HT1080 (cell line): ENCODE measurements at places on chromosomes 6 and 20. TPM values are rescaled to one million over a fixed set of nuclear protein-coding genes. Genes with fewer than 3 reads are reported as not detected.

Gene F13A1
- total RNA-seq = not detected in 2 replicates

Gene EPHA7
- total RNA-seq = 0.03 TPM in 1 of 2 replicates, not detected in the other

Gene SIRPB1
- total RNA-seq = 0.16 and 1.0 TPM in 2 replicates

Gene ZNF322
- total RNA-seq = 11.0 and 11.8 TPM in 2 replicates

Gene C6orf15
- total RNA-seq = not detected in 2 replicates

Gene GTSF1L
- total RNA-seq = not detected in 2 replicates

GRCh38 chr20:44997171-44997570 lies 30.9 kb downstream of the STK4 start:
- DNase-seq = no peak

DNA sequence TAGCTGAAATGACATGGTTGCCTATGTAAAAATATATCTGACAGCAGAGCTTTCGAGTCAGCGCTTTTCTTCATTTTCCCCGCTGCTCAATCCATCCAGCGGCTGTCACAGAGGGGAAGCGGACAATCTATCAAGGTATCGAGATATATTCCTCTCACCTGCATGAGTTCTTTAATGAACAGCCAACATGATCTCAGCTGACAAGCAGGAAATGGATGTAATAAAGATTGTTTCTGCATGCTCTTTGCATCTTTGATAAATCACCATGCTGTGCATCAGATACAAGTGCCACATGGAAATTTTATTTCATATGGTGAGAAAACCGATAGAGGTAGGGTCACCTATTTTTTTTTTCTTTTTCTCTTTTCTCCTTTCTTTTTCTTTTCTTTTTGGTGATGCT lies 602.3 kb upstream of the MMS22L start:
- DNase-seq = no peak

DNA sequence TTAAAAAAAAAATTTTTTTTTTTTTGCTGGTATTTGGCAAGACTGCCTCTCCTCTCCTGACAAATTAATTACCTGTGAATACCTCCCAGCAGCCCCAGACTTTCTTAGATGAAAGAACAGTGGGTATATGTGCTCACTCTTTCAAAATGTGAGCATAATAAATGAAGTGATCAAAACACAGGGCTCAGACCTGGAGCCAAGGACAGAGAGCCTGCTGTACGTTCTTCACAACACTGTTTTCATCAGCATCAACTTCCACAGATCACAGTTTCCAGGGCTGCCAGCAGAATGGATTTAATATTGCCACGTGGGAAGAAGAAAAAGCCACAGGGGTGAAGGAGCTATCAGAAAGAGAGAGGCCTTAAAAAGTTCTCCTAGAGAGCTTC lies 25.3 kb upstream of the NRSN1 start:
- no peak for DNase-seq

- DNase-seq = no peak
Measured at GRCh38 chr6:3329393-3330051, 70.8 kb downstream of the PSMG4 start.

GRCh38 chr6:74939151-74939708 lies 266.6 kb downstream of the COL12A1 start:
- DNase-seq = no peak

DNA sequence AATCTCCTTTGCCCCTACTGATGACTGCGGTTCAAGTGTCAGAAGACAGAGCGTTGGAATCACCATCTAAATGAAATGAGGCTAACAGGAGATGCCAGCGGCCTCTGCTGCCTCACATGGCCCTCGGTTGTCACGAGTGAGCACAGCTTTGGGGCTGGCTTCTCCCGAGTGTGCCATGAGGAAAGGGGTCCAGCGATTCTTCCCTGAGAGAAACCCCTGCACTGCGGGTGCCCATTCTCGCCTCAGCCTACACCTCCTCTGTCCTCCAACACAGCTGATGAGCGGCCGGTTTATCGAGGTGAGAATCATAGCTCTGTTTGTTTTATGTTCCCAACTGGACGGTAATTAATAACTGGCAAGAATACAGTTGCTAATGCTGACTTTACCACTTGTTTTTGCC lies 144.7 kb upstream of the RPS6KA2 start:
- DNase-seq = no peak

GRCh38 chr6:83038246-83038645 lies 27.4 kb downstream of the UBE3D start:
- no peak for DNase-seq

GRCh38 chr20:20734475-20734948 lies 22.1 kb upstream of the RALGAPA2 start:
- DNase-seq = no peak

DNA sequence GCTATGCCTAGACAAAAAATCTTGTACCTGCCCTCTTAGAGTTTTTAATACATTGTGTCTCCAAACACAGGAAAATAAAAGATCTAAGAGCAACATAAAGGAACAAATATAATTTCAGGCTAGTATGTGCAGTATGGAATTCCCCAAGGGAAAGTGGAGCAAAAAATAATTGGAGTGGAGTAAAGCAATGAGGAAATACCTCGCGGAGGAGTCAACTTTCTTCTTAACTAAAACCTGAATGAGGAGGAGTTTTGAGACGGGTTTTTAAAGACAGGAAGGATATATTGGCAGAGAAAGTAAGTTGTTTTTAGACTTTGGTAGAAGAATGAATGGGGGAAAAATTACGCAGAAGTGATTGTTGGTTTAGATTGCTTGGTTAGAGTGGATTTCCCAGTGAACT lies 14.0 kb downstream of the HIVEP1 start:
- no peak for DNase-seq

DNA sequence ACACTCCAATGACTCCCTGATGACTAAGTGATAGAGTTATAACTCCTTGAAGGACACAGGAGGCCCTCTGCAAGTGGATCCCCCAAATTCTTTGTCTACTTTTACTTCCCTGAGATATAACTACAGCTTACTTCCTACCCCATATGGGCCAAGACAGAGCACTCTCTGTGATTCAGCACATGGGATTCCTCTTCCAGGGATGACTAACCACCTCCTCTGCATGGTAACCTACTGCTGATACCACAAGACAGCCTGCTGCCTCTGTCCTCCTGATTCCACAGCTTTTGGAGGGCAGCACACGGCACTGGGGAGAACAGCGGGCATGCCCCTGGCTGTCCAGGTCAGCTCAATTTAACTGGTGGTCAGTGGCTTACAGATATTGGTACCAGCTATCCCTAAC lies 675.7 kb upstream of the AGPAT4 start:
- peak; percentile 74 for DNase-seq

DNA sequence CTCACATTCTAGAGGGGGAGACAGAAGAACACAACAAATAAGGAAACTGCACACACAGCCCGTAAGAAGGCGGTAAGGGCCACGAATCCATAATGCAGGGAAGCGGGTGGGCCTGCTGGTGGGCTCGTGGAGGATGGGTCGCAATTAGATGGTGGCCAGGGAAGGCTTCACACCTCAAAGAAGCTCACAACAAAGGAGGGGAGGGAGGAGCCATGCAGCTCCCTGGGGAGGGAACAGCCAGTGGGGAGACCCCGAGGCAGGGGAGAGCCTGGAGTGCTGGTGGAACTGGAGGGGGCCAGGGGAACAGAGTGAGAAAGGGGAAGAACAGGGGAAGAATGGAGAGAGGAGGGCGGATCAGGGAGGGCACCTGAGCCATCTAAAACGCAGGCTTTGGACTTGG lies 13.4 kb downstream of the SRC start:
- no peak for DNase-seq

DNA sequence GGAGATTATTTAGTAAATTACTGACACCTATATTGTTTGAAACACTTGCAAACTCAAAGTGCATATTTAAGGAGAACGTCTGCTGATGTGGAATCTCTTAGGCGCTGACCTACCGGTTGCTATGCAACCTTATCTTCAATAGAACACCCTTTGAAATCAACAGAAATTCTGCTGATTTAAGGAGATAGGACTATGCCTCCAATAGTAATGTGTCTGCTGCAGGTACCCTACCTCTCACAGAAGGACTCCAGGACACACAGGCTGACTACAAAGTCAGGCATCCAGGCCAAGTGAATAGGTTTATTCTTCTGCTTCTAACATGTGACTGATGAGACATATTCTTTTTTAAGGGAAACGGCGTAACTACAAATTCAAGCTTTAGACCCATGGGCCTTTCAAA lies 311.7 kb downstream of the CBLN4 start:
- peak; percentile 16 for DNase-seq

DNA sequence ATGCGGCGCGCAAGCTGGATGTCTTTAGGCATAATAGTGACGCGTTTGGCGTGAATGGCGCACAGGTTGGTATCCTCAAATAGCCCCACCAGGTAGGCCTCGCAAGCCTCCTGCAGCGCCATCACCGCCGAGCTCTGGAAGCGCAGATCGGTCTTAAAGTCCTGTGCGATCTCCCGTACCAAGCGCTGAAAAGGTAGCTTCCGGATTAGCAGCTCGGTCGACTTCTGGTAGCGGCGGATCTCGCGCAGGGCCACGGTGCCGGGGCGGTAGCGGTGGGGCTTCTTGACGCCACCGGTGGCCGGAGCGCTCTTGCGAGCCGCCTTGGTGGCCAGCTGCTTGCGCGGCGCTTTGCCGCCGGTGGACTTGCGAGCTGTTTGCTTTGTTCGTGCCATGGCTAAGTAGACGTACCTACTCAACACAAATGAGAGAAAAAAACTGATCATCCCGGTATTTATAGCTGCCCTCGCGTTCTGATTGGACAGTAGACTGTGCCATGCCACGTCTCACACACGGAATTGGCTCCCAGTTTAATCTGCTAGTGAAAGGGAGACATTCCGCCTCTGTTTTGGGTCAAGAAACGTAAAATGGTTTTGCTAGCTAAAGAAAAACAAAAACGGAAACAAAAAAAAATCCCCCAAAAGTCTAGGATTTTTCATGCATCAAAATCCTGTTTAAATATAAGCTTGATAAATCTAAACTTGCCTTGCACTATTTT lies 40.1 kb downstream of the OR2B2 start:
- DNase-seq = no peak

GRCh38 chr20:33697129-33697528 lies 10.9 kb upstream of the E2F1 start:
- no peak for DNase-seq

DNA sequence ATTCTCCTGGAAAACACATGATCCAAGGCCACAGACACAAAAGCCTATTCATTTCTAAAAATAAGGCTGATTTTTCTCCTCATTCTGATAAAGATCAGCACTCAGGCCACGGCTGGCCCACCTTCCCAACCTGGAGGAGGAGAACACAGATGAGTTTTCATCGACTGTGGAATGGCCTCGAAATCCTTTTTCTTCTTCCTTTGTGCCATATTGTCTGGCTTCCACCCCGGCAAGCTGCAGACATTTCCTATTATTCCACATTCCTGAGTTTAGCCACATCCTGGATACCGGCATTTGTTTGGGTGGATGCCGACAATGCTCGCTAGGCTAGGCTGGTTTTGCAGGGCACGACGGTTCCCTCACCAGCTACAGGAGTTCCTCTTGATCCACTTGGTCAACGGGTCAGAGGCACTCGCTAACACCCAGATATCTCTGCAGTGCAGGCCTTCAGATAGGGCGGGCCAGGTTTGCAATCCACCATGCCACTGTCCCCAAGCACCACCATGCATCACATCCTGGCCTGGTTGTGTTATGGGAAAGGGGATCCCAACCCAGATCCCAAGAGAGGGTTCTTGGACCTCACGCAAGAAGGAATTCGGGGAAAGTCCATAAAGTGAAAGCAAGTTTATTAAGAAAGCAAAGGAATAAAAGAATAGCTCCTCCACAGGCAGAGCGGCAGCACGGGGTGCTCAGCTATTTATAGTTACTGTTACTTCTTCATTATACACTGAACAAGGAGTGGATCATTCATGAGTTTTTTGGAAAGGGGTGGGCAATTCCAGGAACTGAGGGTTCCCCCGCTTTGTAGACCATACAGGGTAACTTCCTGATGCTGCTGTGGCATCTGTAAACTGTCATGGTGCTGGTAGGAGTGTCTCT lies 4.2 kb upstream of the CTSZ start:
- peak; percentile 89 for DNase-seq

DNA sequence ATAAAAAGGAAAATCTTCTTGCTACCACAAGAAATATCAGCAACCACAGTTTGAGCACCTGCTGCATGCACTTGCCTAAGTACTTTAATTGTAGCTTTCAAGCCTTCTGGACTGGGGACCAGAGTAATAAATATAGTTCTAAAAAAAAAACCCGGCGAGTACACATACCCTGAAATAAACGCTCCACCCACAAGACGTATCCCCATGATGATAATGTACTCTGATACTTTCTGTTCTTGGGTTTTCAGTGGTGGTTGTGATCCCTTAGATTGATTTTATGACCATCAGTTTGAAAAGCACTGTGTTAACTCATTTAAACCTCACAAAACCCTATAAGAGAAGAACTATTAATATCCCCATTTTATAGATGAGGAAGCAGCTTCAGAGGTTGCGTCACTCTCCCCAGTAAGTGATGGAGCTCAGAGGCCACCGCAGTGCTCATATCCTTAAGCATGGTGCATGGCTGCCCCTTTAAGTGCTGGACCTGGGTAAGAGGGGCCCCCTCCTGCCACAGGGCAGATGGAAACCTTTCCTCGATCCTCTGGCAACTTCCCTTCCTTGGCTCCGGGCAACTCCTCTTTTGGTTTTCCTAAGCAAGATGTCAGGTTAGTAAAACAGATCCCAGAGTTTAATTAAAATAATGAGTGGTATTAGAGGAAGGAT lies 67.3 kb downstream of the KCNB1 start:
- DNase-seq = no peak

DNA sequence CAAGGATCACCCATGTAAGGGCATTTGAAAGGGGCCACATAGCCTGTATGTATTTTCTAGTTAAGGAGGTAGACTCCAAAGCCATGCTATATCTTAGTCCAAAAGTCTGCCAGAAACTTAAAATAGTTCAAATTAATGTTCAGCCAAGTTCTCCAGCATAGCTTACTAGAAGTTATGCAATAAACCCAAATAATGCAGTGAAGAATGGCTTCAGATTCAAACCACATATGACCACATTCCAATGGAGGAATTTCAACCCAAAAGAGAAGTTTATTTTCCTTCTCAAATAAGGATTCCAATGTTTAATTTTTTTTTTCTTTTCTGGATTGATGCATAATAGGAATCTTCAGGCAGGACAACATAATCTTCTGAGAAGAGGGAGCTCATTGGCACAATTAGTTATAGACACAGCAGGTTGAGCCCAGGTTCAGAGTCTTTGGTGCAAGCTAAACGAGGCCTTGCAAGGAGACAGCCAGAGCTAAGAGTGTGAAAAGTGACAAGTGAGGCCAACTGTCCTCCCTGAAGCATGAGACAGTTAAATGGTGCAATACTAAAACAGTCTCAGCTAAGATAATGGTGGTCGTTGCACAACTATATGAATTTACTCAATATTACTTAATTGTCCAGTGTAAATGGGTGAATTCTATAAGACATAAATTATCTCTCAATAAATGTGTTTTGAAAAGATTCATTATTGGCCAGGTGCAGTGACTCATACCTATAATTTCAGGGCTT lies 598.8 kb upstream of the CDH4 start:
- DNase-seq = no peak

- DNase-seq = no peak
Measured at GRCh38 chr6:43673444-43674084, 14.0 kb downstream of the MRPS18A start.

GRCh38 chr20:15794409-15794808 lies 778.8 kb downstream of the KIF16B start:
- DNase-seq = no peak

DNA sequence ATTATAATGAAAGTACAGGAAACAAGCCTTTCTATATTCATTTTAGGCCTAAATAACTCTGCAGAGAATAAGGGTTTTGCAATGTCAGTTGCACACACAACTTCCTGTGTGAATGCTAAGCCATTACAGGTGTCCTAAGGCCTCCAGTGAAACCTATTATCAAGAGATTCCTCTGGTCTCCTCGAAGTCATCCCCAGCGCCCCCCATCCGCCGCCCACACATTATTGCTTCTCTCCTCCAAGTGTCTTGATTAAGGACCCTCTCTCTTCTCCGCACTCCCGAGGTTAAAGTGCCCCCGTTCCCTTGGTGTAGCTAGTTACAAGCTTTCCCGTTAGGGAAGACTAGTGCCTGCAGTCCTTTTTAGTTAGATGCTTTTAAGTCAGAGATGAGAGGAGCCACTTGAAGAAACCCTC lies 1.3 kb downstream of the HIVEP2 start:
- DNase-seq = peak; percentile 41
